T-helper 2 cell treated with Interferon-gamma antibody and Interleukin-4, amounts not matched to agents 100 ng/mL and 5 ng/mL, for 36 hours (primary cell): ENCODE measurements at places on chromosomes 12 and 14. TPM values are rescaled to one million over a fixed set of nuclear protein-coding genes. Genes with fewer than 3 reads are reported as not detected.

EGLN3 gene
- total RNA-seq, result 51.0 and 51.7 TPM in 2 replicates

HOXC6 gene
- not detected in 2 replicates for total RNA-seq

HHIPL1 gene
- total RNA-seq, result 0.02 TPM in 1 of 2 replicates, not detected in the other

CFAP54 gene
- 0.16 and 0.30 TPM in 2 replicates for total RNA-seq

LRP6 gene
- 0.16 and 0.80 TPM in 2 replicates for total RNA-seq

CLMN gene
- total RNA-seq, result 1.0 and 1.5 TPM in 2 replicates

SLC5A8 gene
- total RNA-seq, result not detected in 2 replicates

CPSF2 gene
- total RNA-seq, result 75.3 and 85.3 TPM in 2 replicates

PELI2 gene
- 1.0 and 1.5 TPM in 2 replicates for total RNA-seq

MYF6 gene
- not detected in 2 replicates for total RNA-seq

STAC3 gene
- total RNA-seq, result 8.8 and 9.1 TPM in 2 replicates

OR5AU1 gene
- not detected in 2 replicates for total RNA-seq

PLBD1 gene
- not detected in 2 replicates for total RNA-seq

CLEC7A gene
- not detected in 2 replicates for total RNA-seq

HELB gene
- 39.8 and 40.2 TPM in 2 replicates for total RNA-seq

LMNTD1 gene
- not detected in 2 replicates for total RNA-seq

AP5M1 gene
- total RNA-seq, result 52.7 and 54.6 TPM in 2 replicates

TMCC3 gene
- not detected in 2 replicates for total RNA-seq

NELL2 gene
- 12.1 and 15.8 TPM in 2 replicates for total RNA-seq

FAM222A gene
- total RNA-seq, result 1.1 and 1.4 TPM in 2 replicates
